SHP77 treated with DMSO at 0.1 percent for 48 hours (cell line): ENCODE measurements at places on chromosomes 1 and 21.
A peak's percentile ranks its signal among the peaks of the same experiment; 100 is the strongest.

DNA sequence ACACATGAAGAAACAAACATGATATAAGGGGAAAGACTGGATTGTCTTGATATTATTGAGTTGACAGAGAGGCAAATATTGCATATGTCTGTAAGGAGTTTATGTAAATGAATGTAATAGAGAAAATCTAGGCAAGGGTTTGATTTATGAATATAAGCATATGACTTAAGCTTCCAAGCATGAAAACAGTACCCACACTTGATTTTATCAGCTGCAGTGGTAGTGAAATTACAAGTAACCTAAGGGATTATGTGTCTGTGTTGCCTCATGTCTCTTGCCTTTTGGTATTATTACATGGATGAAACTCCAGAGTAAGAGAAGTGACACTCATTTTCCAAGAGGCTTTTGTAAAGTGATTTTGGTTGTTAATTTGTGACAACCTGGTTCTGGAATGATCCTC lies 1678.9 kb downstream of the KCNT2 start:
- DNase-seq: no peak

DNA sequence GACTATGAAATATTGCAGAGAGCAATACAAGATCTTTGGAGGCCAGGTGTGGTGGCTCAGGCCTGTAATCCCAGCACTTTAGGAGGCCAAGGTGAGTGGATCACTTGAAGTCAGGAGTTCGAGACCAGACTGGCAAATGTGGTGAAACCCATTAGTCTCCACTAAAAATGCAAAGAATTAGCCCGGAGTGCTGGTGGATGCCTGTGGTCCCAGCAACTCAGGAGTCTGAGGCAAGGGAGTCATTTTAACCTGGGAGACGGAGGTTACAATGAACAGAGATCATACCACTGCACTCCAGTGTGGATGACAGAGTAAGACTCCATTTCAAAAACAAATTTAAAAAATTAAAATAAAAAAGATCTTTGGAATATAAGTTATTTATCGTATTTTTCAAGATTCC lies 76.6 kb downstream of the PRKAB2 start:
- DNase-seq: no peak

DNA sequence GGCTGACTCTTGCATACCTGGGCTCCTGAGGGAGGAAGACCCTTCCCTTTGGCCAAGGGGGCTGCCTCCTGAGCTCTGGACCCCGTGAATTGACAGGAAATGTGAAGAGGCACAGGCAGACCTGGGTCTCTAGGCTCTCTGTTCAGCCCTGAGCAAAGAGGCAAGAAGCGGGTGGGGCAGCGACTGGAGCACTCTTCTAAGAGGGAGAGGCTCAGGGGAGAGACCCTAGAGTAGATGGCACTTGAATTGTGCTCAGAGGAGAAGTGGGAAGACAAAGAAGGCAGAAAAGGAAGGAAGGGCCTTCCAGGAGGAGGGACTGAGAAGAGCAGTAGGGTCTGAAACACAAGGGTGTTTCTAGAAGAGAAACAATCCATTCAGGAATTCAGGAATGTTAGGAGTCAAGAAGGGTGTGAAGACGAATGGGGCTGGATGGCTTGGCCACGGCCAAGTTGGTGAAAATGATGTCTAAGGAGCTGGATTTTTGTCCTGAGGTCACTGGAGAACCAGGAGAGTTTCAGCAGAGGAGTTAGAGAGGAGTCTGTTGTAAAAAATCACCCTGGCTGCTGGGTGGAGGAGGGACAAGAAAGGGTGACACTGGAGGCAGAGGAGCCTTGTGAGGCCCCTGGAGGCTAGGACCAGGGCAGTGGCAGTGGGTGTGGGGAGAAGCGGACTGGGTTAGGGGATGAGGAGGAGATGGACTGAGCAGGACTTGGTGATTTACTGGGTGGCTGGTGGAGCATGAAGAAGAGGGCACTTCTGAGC lies 5.3 kb downstream of the TIE1 start:
- DNase-seq: no peak

- DNase-seq: peak; percentile 50
Measured at GRCh38 chr1:1510912-1511532, 940 bp upstream of the ATAD3A start.

DNA sequence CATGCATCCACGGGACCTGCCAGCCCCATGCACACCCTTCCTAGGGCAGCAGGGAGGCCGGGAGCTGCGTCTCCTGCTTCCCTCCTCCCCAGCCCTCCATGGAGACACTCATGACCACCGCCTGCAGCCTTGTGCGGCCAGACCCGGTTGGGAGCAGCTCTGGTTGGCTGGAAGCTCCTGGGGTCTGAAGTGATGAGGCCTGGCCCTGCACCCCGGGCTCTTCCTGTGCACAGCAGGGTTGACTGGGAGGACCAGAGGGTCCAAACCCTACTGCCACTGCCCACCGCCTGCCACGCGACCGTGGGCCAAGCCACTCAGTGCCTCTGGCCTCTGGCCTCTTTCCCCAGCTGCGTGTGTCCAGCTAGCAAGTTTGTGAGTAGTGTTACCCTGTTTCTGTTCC lies 111.1 kb upstream of the COL6A1 start:
- DNase-seq: no peak

DNA sequence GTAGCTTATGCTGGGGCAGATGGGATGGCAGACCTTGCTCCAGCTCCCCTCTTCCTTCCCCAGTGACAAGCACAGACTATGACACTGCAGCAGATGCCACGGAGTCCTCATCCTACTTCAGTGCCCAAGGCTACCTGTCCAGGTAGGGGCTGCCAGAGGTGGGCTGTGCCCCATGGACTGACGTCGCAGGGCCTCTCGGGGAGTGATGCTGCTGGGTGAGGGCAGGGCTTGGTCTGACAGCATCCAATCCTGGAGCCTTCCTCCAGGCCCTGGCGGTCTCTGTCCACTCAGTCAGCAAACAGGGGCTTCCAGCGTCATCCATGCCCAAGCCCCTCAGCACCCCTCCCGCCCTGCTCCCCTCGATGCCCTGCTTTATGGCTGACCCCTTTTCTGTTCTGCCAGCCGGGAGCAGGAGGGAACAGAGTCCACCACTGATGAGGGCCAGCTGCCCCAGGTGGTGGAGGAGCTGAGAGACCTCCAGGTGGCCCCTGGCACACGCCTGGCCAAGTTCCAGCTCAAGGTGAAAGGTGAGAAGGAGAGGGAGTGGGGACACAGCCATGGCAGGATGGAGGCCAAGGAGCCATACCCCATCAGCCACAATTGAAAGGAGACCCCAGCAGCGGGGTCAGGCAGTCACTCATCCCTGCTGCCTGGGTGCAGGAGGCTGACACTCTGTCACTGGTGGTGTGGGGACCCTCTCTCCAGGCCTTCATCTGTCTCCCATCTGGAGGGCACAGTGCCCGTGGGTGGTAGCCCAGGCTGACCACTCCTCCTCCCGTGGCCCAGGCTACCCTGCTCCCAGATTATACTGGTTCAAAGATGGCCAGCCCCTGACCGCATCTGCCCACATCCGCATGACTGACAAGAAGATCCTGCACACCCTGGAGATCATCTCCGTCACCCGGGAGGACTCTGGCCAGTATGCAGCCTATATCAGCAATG lies 73.6 kb downstream of the TRIM11 start:
- no peak for DNase-seq

DNA sequence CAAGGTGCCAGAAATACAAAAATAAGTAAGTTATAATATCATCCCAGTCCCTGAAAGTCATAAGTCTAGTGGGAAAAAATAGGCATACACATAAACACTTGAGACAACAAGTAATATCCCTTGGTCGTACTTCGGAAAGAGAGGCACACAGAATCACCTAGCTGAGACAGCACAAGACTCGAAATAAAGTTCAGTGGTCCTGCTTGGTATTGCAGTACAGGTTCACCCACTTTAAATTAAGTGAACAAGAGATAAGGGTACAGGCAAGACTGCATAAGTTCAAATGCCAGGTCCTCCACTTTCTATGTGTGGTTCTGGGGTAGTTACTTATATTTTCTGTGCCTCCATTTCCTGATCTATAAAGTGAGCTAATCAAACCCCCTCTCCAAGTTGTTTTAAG lies 47.6 kb downstream of the SEC16B start:
- DNase-seq: no peak

- no peak for DNase-seq
Measured at GRCh38 chr1:70546726-70547125, 135.7 kb downstream of the CTH start.

- no peak for DNase-seq
Measured at GRCh38 chr1:160056648-160057169, 13.3 kb downstream of the KCNJ10 start.

DNA sequence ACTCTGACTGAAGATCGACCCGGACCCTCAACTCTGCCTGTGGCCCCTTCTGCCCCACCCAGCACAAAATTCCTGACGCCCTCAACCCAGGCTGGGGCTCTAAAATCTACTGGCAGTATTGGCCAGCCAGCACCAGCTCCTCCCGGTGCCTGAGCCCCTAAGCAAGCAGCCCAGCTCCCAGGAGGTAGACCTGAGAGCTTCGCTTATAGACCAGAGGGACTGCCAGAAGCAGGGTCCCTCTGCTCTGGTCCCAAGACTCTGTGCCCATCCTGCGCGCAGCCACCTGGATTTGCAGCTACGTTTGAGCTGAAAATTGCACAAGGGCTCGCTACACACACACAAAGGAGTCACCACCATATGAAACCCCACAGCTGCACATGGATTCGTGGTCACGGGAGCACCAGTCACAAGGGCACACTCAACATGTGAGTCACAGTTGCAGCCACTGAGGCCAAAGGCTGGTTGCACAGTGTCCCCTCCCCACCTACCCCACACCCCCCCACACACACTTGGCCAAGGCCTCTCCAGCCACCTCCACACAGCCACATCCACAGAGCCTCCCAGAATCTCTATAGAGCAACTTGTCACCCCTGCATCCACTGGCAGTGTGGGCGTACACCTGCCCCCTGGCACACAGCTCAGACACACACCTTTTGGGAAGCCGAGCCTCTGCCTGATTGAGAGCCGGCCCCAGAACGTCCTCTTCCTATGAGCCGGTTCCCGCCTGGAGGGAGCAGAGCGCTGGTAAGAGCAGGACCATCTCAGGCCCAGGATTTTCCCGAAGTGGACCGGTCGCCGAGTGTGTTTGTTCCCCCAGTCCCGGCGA lies 1.1 kb upstream of the DMBX1 start:
- DNase-seq: no peak

GRCh38 chr1:206814716-206815341 lies 42.5 kb upstream of the IL10 start:
- no peak for DNase-seq

DNA sequence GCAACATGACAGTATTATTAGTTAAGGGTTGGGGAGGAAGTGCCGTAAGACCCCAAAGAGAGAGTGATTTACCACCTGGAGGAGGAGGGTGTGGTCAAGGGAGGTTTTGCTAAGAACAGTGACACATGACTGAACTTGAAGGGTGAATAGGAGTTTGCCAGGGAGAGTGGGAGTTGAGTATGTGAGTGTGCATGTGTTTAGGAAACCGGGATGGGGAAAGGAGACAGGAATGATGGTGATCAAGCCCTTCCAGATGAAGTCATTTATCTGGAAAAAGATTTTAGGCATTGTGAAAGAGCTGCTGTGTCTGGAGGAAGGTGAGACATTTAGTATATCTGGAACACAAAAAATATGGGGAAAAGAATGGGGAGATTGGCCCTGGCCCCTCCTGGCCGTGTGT lies 28.1 kb upstream of the IL10 start:
- DNase-seq: no peak

GRCh38 chr1:31428436-31429221 lies 15.6 kb downstream of the SERINC2 start:
- DNase-seq: no peak

GRCh38 chr21:19022978-19023377 lies 619.4 kb upstream of the TMPRSS15 start:
- no peak for DNase-seq

- DNase-seq: no peak
Measured at GRCh38 chr1:172343240-172344160, 77.0 kb upstream of the C1orf105 start.

DNA sequence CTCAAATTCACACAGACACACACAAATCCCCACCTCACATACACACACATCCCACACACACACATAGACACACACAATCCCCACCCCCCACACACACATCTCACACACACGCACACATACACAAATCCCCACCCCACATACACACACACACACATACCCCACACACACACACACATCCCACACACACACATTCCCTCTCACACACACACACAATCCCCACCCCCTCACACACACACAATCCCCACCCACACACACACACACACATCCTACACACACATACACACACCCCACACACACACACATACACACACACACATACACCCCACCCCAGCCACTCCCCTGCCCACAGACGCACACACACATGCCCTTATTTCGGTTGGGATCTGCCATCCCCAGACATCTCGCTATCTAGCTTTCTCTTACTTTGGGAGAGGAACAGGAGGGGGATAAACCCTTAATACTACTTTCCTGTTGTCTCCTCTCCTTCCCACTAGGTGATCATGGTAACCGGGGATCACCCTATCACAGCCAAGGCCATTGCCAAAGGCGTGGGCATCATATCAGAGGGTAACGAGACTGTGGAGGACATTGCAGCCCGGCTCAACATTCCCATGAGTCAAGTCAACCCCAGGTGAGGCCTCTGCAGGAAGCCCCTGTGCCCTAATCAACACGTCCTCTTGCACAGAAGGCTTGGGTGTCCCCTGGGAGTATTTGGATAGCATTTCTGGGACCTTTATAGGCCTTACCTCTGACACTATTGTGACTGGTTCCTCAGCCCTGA lies 17.2 kb upstream of the ATP1A4 start:
- no peak for DNase-seq

- no peak for DNase-seq
Measured at GRCh38 chr1:207032528-207033017, at the start of gene C1orf116. Gene C1orf116, minus strand, starts transcription at chr1:207032756. Its CDS starts 5,158 bp downstream, at chr1:207027598.

- peak; percentile 41 for DNase-seq
Measured at GRCh38 chr21:44702973-44703730, 6.2 kb downstream of the KRTAP10-12 start.

- no peak for DNase-seq
Measured at GRCh38 chr1:23456226-23456625, 27.8 kb downstream of the ASAP3 start.

DNA sequence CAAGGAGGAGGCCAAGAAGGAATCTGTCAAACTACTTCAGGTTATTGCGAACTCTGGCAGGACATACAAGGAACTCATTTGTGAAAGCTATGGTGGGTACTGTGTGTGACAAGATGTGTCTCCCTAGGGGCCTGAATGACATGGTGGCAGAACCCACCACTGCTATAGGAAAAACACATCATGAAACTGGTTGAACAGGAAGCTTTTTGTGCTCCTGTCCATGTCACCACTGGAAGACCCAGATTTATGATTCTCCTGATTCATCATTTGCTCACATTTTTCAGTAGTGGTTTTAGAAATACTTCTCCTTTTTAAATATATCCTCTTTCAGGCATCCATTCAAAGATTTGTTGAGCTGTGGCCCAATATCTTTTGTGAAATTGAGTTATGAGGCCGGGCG lies 23.6 kb downstream of the ARMH1 start:
- no peak for DNase-seq

DNA sequence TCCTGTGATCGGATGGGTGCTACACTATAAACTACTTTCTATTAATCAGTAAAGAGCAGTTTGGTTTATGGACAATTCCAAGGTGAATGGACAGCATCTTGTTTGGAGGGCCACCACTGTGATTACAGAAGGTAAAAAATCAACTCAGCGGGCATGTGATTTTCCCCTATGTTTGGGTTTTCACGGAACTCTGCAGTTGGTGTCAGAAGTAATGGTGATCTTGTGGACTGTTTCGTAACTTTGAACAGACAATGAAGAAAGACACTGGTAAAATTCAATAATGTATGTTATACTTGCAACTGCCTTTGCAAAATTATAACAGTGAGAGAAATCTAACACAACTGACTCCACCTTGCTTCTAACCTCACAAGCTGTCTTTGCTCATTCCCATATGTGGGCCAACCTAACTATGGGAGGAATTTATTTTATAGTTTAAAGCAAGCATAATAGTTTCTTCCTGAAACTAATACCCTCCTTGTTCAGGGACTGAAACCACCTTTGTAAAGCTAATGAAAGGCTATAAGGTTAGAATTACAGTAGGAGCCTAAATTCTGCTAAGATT lies 53.2 kb downstream of the TRIM33 start:
- no peak for DNase-seq
